ENCODE measurements at places on chromosomes 16 and 17.
A peak's percentile ranks its signal among the peaks of the same experiment; 100 is the strongest.

GRCh38 chr17:2421315-2422147, 20.7 kb upstream of the MNT start:
- DNase-seq = no peak

GRCh38 chr17:36611345-36612072, 10.1 kb downstream of the MRM1 start:
- DNase-seq = no peak

DNA sequence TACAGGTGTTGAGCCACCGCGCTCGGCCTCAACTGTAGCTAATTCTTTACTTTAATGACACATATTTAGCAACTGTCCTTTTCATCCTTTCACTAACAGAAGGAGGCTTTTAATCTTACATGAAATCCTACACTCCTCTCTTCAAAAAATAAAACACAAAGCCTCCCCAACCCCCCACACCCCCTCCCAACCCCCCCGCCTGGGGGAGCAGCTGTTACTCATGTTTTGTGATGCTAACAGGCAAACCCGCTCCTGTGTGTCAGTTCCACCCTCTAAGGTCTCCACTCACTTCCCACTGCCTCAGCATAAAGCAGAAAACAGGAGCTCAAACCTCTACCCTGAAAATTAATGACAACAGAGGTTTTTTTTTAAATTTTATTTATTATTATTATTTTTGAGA, 55.4 kb upstream of the SLC25A19 start:
- peak; percentile 27 for DNase-seq

DNA sequence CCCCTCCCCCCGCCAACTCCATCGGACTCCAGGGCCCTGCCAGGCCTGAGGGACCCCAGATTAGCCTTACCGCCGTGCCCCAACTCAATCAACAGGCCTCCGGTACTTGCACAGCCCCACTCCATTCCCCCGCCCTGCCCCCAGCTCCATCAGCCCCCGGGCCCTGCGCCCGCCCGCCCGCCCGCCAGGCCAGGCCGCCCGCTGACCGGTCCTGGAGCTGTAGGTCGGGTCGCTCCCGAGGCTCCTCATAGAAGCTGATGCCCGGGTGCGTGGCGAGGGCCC, 308 bp downstream of the GTF3C1 start:
- DNase-seq = no peak

- DNase-seq = peak; percentile 50
Observed at GRCh38 chr17:50425682-50426471, at the start of gene ACSF2. Gene ACSF2, plus strand, starts transcription at chr17:50426218. Its CDS starts 44 bp downstream, at chr17:50426262.

Data from stimulated activated CD4-positive, alpha-beta T cell treated with anti-CD3 and anti-CD28 coated beads, TNF-alpha, amount 100 ng/mL, for 48 hours (primary cell).